Sigmoid colon (tissue), 7 donors: ENCODE measurements at places on chromosomes 12 and 14. TPM values are rescaled to one million over a fixed set of nuclear protein-coding genes. Genes with fewer than 3 reads are reported as not detected.

Gene PRR4
- polyA plus RNA-seq: 2.8 TPM

Gene RDH5
- 34.4 TPM for polyA plus RNA-seq

Gene EFCAB11
- polyA plus RNA-seq: 9.0 TPM

Gene CD27
- 0.60 TPM for polyA plus RNA-seq

Gene CMAS
- polyA plus RNA-seq: 226 TPM

Gene SERPINA1
- polyA plus RNA-seq: 103 TPM

Gene SCN8A
- 2.1 TPM for polyA plus RNA-seq

Gene SERPINA10
- polyA plus RNA-seq: not detected

Gene FOXA1
- 14.4 TPM for polyA plus RNA-seq

Gene NKX2-8
- not detected for polyA plus RNA-seq
